ENCODE measurements at places on chromosomes 16 and 17. TPM values are rescaled to one million over a fixed set of nuclear protein-coding genes. Genes with fewer than 3 reads are reported as not detected.

The MRPS7 gene
- total RNA-seq, result 83.3 TPM

The FOXN1 gene
- 0.38 TPM for total RNA-seq

- no peak for DNase-seq
Measured at GRCh38 chr16:85187447-85187846, 75.2 kb upstream of the CIBAR2 start.

- DNase-seq, result no peak
Measured at GRCh38 chr17:37168731-37169353, 206.9 kb upstream of the C17orf78 start.

GRCh38 chr17:43644081-43644480 lies 17.6 kb downstream of the MEOX1 start:
- no peak for DNase-seq

DNA sequence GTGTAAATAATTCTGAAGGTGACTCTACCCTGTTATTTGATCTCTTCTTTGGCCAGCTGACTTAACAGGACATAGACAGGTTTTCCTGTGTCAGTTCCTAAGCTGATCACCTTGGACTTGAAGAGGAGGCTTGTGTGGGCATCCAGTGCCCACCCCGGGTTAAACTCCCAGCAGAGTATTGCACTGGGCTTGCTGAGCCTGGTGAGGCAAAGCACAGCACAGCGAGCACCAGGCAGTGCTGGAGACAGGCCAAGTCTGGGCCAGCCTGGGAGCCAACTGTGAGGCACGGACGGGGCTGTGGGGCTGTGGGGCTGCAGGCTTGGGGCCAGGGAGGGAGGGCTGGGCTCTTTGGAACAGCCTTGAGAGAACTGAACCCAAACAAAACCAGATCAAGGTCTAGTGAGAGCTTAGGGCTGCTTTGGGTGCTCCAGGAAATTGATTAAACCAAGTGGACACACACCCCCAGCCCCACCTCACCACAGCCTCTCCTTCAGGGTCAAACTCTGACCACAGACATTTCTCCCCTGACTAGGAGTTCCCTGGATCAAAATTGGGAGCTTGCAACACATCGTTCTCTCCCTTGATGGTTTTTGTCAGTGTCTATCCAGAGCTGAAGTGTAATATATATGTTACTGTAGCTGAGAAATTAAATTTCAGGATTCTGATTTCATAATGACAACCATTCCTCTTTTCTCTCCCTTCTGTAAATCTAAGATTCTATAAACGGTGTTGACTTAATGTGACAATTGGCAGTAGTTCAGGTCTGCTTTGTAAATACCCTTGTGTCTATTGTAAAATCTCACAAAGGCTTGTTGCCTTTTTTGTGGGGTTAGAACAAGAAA lies 5.1 kb downstream of the STH start:
- no peak for DNase-seq

DNA sequence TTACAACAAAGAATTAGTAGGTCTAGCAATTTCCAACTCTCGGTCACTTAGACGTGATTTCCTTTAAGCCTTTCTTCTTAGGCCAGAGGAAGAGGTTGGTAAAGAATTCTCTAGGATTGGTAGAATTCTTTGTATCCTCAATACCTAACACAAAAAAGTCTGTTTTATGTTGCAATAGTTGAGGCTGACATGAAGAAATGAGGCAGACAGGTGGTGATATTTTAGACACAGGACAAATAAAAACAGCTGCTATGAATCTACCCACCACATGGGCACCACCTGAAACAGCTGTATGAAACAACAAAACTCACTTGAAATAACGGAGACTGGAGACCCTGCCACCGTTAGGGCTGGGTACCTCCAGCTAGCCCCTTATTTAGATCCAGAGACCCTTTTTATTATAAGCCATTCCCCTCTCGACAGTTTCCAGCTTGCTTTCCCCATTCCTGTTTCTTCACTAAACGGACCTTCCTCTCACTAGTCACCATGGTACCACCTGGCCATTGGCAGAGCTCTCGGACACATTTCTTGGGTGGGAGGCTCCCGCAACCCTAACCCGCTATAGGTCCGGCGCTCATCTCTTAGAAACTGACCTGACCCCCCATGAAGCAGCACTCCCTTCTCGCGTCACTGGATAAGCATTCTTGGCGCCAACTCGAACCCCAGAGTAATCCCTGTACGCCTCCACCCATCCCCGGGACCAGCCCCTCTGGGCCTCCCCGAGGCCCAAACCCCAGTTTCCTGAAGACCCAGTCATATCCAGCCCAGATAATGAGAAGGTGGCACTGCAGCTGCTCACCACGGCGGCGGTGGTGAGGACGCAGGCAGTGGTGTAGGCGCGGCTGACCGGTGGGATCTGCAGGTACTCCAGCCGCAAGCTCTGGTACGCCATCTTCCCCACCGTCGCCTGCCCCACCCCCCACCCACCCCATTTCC lies at the start of gene DERL2:
DERL2 (minus strand) TSS at position 909 of the 936 bp plus-strand sequence; CDS start at position 892, 17 bp downstream.
- DNase-seq, result no peak

DNA sequence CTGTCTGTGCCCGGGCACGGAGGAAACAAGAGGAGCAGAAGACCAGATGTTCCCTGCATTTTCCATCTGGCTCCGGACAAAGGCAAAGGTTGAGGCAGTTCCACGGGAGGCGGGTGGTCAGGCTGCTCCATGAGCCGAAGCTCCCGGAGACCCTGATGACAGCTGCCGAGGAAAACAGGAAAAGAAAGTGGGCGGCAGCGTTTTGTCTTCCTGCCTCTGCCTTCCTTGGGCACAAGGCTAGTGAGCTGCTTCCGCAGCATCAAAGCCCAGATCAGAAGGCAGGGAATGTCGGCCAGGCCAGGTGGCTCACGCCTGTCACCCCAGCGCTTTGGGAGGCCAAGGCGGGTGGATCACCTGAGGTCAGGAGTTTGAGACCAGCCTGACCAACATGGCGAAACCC lies 16.2 kb downstream of the SLC43A2 start:
- DNase-seq, result no peak

DNA sequence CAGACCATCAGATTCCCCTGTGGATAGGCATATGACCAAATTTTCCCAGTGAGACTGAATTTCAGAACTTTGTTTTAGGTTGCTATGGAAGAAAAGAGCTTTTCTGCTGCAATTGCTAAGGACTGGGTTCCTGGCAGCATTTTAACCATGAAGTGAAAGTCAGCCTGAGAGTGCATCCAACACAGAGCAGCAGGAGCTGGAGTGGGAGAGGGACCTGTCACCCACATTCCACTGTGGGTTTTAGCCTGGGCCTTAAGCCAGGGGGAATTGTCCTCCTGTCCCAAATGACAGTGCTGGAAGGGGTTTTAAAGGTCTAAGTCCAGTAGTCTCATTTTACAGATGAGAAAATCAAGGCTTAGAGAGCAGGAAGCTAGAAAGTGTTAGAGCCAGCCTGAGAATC lies 203.5 kb upstream of the N4BP1 start:
- DNase-seq, result no peak

DNA sequence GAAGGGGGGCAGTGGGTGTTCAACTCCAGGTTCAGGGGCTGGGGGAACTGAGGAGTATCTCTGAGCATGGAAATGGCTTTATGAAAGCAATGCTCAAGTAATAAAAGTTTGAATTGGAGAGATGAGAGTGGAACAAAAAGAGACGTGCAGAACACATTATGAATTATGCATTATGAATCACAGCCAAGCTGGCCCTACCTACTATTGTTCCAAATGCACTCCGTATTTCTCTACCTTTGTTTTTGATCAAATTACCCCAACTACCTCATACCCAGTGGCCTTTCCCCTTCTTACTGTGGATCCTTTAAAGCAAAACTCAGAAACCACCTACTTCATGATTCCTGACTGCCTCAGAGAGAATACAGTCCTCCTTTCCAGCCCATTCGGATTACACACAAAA lies 38.1 kb downstream of the TEKT3 start:
- DNase-seq, result no peak

GRCh38 chr17:74063439-74063838 lies 140.0 kb upstream of the RPL38 start:
- no peak for DNase-seq
